ENCODE measurements at places on chromosomes 6 and 20. TPM values are rescaled to one million over a fixed set of nuclear protein-coding genes. Genes with fewer than 3 reads are reported as not detected.

Gene C6orf15
- total RNA-seq: not detected

Gene C20orf144
- 0.07 TPM for total RNA-seq

Gene ZNF341
- 2.0 TPM for total RNA-seq

Gene IL17A
- not detected for total RNA-seq

Gene SDCBP2
- total RNA-seq: 4.1 TPM

Gene TULP1
- total RNA-seq: not detected

Gene PDYN
- total RNA-seq: not detected

Gene SLPI
- not detected for total RNA-seq

Gene SYNCRIP
- total RNA-seq: 148 TPM

Gene NKAIN2
- total RNA-seq: not detected

Measured in thoracic aorta endothelial cell (primary cell).